Activated CD8-positive, alpha-beta memory T cell treated with anti-CD3 and anti-CD28 coated beads for 48 hours (primary cell): ENCODE measurements at places on chromosomes 12 and 14.

DNA sequence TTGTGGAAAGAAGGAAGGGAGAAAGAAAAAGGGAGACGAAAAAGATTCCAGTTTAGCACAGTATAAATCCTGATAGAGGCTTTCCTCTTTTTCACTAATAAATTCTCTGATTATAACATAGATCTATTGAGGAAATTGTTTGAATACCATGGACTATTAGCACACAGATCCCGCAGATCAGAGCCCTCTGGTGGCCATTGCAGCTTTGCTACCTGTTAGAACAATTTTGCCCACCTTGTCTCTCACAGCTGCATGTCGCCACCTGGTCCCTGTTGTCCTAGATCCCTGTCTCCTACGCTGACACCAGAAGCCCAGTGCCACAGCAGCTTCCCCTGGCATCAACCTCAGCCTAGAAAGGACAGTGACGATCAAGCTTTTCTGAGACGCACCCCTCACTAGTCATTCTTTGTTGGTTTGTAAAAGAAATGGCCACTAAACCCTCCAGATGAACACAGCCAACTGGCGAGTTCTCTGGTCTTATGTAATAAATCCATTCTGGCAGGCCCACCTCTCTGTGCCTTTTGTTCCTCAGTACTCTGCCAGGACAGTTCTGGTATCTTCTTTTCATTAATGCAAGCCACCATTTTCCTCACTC is 9.9 kb downstream of the GPHB5 start:
- no peak for DNase-seq

GRCh38 chr14:70773182-70773862 is 36.0 kb downstream of the MAP3K9 start:
- no peak for DNase-seq

DNA sequence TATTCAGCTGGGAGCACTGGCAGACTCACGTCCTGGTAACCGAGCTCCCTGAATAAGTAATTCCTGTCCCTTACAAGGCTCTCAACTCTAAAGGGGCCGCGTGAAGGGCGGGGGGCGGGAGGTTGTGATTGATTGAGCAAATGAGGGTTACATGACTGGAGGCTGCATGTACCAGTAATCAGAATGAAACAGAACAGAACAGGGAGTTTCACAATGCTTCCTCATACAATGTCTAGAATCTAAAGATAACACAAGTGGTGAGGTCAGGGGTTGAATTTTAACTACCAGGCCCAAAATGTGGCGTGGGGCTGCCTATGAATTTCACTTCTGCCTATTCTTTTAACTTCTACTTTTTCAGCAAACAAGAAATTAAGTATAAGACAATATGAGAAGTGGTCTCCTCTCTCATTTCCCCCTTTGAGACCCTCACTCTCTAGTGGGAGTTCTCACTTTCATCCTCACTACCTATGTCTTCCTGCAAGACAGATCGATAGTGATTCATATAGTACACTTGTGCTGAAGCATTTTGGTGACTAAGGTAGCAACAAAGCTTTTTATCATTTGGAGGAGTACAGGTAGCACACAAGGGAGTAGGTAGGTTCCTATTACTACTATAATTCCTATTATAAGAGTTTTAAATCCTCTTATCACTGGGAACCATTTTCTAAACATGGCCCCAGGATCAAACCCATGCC is 239.8 kb downstream of the KTN1 start:
- no peak for DNase-seq

GRCh38 chr14:80146941-80147340 is 64.4 kb downstream of the DIO2 start:
- no peak for DNase-seq
